Stimulated activated CD4-positive, alpha-beta T cell treated with anti-CD3 and anti-CD28 coated beads, TNF-alpha, amount 100 ng/mL, for 4 hours (primary cell): ENCODE measurements at places on chromosomes 1 and 21.

DNA sequence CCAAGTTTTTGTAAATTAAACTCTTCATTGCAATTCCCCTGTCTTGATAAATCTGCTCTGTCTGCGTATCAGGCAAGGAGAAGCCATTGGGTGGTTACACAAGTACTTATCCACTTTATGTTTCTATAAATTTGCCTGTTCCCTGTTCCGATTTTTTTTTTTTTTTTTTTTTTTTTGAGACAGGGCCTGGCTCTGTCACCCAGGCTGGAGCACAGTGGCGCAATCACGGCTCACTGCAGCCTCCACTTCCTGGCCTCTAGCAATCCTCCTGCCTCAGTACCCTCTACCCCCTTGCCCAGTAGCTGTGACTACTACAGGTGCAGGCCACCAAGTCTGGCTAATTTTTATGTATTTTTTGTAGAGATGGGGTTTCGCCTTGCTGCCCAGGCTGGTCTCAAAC, 11.1 kb upstream of the CSRP1 start:
- DNase-seq, result no peak

DNA sequence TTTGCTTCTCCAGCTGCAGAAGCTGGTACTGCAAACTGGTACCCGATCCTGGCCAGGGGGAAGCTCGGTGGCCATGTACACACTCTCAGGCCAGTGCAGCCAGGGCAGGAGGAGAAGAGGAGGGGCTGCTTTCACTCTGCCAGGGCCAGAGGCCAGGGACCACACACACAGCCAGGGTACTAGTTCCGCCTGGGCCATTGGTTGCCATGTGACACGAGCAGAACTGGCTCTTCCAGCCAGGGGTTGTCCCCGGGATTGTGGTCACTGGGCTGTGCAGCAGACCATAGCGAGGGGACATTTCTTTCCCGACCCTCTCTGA, 3.7 kb upstream of the SHISAL2A start:
- no peak for DNase-seq

GRCh38 chr1:16409536-16410152, 27.6 kb downstream of the SPATA21 start:
- DNase-seq, result no peak

DNA sequence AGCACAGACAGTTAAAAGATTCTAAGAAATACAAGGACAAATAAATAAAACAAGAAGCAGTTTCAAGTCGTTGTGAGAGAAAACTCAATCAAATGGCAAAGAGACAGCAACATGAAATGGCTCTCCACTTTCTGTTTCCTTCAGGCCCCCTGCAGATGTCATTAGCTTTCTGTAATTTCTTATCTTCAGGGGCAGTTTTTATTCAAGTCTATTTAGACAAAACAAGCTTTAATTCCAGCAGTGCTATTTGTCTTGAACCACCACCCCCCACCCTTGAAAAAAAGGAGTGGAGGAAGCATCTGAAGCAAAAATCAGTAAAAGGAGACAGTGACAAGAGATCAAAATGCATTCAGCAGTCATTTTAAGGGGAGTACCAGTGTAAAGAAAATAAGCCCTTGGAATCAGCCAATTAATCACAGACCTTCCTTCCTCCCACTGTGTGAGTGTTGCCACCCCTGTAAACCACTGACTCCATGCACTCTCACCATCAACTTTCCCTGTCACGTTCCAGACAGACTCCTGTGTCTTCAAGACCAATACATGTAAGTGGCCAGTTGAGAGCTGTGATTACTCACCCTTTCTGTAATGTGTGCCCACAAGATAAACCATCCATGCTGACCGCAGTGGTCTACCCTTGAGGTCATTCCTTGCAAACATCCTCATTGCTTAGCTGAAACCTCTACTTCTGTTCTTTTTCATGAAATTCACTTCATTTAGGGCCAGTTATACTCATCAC, 136.1 kb upstream of the HOOK1 start:
- no peak for DNase-seq

- DNase-seq, result no peak
Measured at GRCh38 chr1:218895064-218895587, 278.6 kb upstream of the LYPLAL1 start.

GRCh38 chr1:58133562-58133961, 413.0 kb downstream of the OMA1 start:
- DNase-seq, result no peak

DNA sequence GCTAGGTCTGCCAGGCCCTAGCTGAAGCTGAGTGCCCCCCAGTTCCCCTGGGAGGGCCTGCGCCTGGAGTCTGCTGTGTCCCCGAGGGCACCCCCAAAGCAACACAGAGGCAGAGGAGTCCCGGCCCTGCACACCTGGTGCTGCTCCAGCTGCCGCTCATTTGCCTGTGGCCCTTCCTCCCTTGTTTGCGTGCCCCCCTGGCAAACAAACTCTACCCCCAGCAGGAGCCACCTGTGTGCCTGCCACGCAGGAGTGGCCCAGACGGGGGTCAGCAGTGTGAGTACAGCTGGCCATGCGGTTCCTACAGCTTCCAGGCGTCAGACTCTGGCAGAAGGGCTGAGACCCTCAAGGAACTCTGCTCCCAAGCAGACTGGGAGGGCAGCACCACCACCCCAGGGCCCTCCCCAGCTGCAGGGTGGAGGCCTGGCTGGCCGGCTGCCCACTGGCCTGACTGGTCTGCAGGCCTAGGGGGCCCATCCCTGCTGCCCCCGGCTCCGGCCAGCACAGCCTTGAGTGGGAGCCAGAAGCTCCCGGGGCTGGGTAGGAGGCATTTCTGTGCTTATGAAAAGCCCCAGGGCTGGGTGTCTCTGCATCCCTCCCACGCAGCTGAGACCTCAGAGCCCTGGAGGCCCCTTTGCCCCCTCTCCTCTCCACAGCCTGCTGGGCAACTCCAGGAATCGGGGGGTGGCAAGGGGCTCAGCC, 563 bp upstream of the TAS1R3 start:
- DNase-seq, result no peak

- no peak for DNase-seq
Measured at GRCh38 chr21:31609081-31609480, 50.4 kb upstream of the SOD1 start.

DNA sequence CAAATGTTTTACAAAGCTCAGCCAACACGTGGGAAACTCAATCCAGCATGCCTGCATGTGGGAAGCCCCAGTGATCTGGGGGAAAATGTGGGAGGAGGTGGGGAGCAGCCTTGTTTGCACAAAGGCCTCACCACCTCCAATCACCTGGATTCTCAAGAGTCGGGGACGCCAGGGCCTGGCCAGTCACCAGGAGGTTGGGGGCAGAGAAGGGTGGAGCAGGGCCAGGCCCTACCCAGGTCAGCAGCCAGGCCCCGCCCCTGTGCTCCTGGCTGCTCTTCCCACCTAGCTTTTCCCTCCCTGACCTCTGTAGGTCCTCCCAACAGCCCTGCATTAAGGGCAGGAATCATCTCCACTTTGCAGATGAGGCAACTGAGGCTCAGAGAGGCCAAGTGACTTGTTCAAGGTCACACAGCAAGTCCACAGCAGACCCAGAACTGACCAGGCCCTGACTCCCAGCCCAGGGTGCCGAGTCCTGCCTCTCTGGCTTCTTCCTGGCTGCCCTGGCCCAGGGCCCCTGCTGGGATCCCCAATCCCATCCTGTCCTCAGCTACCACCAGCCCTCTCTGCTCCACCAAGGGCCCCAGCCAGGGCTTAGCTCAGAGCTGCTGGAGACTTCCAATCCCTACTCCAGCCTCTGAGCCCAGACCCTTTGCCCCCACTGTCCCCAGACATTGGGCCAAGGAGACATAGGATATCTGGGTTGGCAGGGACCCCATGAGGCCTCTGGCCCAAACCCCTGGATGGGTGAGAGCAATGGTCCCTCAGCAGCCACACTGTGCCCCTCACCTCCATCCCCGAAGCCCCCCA, 508.6 kb downstream of the PTPRU start:
- DNase-seq, result no peak

DNA sequence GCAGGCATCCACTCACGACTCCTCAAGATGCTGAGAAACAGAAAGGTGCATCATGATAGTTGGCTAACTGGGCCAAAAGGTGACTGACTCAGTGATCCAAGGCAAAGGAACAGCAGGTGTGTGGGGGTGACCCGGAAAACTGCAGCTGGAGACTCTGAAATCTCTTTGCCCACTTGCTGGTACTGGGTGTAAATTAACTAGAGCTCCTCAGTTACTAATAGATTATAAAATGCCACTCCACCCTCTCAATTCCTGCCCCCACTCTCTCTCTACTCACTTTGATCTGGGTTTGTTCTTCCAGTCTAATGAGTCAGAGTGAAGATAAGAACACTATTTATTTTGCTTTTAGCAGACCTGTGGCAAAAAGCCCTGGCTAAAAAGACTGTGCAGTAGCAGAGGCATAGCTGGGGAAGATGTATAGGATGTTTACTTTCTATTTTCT, 7.2 kb upstream of the PIGC start:
- DNase-seq, result no peak

GRCh38 chr1:116147114-116147510, 35.9 kb downstream of the MAB21L3 start:
- DNase-seq, result no peak

DNA sequence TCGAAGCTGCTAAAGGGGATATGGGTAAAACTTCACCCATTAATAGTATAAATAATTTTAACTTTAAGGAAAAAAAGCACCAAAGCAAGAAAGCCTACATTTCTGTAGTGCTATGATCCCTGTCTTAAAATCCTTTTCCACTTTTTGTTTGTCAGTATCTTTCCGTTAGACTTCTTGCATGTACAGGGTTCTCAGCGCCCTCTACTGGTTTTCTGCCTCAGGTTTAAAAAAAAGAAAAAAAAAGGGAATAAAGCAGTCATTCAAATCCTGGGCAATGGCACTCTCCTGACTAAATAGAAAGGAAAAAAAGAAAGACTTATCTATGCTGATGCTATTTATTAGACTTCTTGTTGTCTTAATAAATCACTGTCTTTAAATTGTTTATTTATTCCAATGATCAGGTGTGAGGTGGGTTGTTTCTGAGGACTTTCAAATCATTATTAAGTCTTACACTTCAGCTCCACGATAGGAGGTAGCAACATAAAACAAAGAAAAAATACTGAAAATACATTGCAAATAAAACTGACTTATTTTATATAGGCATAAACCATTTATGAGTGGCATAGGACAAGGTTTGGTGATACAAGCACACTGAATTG, 475.4 kb upstream of the NR5A2 start:
- DNase-seq, result no peak

- no peak for DNase-seq
Measured at GRCh38 chr1:184408580-184408979, 21.8 kb downstream of the C1orf21 start.

DNA sequence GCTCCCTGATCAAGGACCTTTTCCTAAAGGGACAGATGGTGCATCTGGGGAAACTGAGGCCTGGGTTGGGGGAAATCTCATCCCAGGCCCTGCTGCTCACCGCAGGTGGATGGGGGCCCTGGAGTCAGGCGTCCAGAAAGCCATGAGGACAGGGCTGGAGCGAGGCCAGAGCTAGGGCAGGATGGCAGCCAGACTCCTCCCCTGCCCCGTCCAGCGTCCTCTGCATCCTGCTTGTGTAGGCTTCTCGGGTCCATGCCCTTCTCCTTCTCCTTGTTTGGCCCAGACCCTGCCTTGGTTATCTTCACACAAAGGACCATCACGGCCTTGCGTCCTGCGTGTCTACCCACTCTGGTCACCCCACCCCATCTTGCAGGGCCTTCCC, 43.0 kb downstream of the TRIM11 start:
- DNase-seq, result no peak

- no peak for DNase-seq
Measured at GRCh38 chr1:14529475-14529874, 69.0 kb upstream of the KAZN start.

GRCh38 chr1:22633697-22634463, 2.5 kb upstream of the C1QA start:
- DNase-seq, result no peak

DNA sequence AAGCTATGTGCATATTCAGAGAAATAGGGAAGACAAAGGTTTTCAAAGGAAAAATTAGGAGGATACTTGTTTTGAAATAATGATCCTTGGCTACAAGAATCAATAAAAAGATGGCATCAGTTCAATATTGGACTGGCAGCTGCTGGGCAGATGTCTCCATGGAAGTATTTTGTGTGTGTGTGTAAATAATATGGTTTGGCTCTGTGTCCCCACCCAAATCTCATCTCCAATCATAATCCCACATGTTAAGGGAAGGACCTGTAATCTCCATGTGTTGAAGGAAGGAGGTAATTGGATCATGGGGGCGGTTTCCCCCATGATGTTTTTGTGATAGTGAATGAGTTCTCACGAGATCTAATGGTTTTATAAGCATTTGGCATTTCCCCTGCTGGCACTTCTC, 40.4 kb upstream of the LRRC7 start:
- DNase-seq, result no peak

- peak; percentile 30 for DNase-seq
Measured at GRCh38 chr1:7680207-7680954, 90.7 kb upstream of the VAMP3 start.

GRCh38 chr1:28971980-28972771, 57.8 kb downstream of the EPB41 start:
- DNase-seq, result no peak

DNA sequence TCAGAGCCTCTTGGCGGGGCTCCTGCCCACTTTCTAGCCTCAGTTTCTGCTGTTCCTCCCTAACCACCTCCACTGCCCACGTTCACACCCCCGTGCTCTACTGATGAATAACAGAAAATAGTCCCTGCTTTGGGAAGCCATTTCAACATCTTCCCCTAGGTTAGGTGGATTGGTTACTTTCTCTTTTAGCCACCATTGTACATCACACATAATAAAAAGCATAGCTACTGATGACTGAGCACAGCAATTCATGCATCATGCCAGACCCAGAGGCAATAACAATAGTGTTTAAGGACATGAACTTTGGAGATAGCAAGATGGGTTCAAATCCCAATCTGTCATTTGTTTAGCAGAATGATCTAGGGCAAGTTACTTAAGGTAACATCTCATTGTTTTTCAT, 74.6 kb downstream of the COLGALT2 start:
- no peak for DNase-seq

DNA sequence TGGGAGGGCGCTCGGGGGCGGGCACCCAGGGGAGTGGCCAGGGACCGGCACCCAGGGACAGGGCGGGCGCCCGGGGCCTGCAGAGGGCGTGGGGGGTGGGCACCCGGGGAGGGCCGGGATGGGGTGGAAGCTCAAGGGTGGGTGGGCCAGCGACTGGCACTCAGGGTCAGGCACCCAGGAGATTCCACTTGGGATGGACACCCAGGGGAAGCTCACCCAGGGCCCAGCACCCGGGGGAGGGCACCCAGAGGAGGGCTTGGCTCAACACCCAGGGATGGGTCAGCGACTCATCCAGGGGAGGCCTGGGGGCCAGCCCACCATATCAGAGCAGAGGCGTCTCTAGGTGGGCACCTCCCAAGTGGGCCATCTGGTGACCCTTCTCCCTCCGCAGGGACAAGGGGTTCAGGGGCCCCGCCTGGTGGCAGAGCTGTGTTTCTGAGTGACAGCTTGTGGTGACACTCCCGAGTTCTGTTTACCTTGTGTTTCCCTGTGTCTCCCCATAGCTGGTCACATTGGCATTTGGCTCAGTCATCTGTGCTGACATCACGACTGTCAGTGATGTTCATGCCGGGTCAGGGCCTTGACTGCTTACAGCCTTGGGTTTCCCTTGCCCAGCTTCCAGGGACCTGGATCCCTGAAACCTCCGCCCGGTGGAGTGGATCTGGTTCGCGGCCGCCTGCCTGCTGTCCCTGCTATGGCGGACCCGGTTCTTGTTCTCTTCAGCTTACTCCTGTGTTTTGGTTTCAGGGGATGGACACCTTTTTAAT, 749 bp downstream of the IBA57 start:
- peak; percentile 26 for DNase-seq
